ENCODE measurements at places on chromosomes 3 and 15. TPM values are rescaled to one million over a fixed set of nuclear protein-coding genes. Genes with fewer than 3 reads are reported as not detected.

- DNase-seq: no peak
- peaks cover 8% of the 10 kb centered on the region for H3K36me3 ChIP-seq
- H3K27me3 ChIP-seq: no peaks in the 10 kb centered on the region
- peak overlapping the region; percentile 49 for H3K4me3 ChIP-seq
- peak overlapping the region; percentile 62 for H3K27ac ChIP-seq
- H3K4me1 ChIP-seq: peaks cover 90% of the 10 kb centered on the region
These were observed 25.8 kb downstream of the ANP32A start for GRCh38 chr15:68794863-68795262.

GRCh38 chr15:59332009-59332408, 40.7 kb downstream of the MYO1E start:
- H3K4me3 ChIP-seq: no peak overlapping the region
- H3K27ac ChIP-seq: no peak overlapping the region
- DNase-seq: no peak
- no peaks in the 10 kb centered on the region for H3K27me3 ChIP-seq

DNA sequence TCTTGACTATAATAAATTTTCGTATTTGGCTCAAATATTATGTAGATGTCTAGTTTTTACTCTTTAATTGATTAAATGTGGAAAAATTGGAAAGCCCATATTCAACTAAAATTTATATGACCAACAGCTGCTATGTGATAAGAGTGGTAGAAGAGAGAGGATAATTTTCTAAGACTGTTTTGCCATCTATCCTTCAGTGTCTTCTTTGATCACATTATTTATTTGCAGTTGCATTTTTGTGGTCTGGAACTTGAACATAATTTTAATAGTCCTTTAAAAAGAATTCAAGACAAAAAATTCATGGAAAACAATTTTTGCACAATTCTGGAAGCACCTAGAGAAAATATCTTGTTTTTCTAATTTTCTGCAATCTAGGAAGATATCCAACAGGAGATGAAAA, 213.3 kb upstream of the THBS1 start:
- H3K4me1 ChIP-seq: no peaks in the 10 kb centered on the region
- no peak overlapping the region for H3K4me3 ChIP-seq
- H3K27me3 ChIP-seq: peaks cover 10% of the 10 kb centered on the region
- no peak overlapping the region for H3K27ac ChIP-seq

GRCh38 chr3:106711650-106712049, 665.6 kb upstream of the CCDC54 start:
- no peaks in the 10 kb centered on the region for H3K27me3 ChIP-seq
- no peak overlapping the region for H3K27ac ChIP-seq
- no peak overlapping the region for H3K4me3 ChIP-seq
- DNase-seq: no peak
- no peaks in the 10 kb centered on the region for H3K36me3 ChIP-seq
- H3K4me1 ChIP-seq: no peaks in the 10 kb centered on the region

Gene SLC9C1
- total RNA-seq: not detected

Gene GOLGA8J
- not detected for total RNA-seq
